ENCODE measurements at places on chromosomes 12 and 14. TPM values are rescaled to one million over a fixed set of nuclear protein-coding genes. Genes with fewer than 3 reads are reported as not detected.

The PZP gene
- 0.22 TPM for polyA plus RNA-seq

The AMN gene
- 0.52 TPM for polyA plus RNA-seq

The BHLHE41 gene
- not detected for polyA plus RNA-seq

The TROAP gene
- polyA plus RNA-seq: 2.6 TPM

The PIP4P1 gene
- 26.2 TPM for polyA plus RNA-seq

The PLEKHH1 gene
- not detected for polyA plus RNA-seq
